ENCODE measurements at places on chromosomes 11 and 22.
A peak's percentile ranks its signal among the peaks of the same experiment; 100 is the strongest.

- DNase-seq: no peak
Measured at GRCh38 chr11:9470765-9471164, 10.0 kb downstream of the ZNF143 start.

DNA sequence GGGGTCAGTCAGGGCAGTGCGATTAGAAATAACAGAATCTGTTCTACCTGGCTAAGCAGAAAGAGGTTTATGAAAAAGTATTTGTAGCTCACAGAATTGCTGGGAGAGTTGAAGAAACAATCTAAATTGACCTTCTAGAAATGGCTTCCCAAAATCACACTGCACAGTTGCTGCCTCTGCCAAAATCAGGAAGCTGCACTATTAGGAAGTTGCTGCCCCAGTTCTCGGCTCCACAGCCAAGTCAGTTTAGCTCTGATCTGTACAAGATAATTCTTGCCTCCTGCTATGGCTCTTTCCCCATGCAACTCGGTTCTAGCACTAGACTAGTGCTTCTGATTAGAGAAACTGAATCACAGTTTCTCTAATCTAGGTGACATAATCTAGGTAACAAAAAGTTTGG, 16.0 kb upstream of the CCDC90B start:
- DNase-seq: no peak

- DNase-seq: no peak
Measured at GRCh38 chr11:390175-390574, 3.8 kb upstream of the PKP3 start.

DNA sequence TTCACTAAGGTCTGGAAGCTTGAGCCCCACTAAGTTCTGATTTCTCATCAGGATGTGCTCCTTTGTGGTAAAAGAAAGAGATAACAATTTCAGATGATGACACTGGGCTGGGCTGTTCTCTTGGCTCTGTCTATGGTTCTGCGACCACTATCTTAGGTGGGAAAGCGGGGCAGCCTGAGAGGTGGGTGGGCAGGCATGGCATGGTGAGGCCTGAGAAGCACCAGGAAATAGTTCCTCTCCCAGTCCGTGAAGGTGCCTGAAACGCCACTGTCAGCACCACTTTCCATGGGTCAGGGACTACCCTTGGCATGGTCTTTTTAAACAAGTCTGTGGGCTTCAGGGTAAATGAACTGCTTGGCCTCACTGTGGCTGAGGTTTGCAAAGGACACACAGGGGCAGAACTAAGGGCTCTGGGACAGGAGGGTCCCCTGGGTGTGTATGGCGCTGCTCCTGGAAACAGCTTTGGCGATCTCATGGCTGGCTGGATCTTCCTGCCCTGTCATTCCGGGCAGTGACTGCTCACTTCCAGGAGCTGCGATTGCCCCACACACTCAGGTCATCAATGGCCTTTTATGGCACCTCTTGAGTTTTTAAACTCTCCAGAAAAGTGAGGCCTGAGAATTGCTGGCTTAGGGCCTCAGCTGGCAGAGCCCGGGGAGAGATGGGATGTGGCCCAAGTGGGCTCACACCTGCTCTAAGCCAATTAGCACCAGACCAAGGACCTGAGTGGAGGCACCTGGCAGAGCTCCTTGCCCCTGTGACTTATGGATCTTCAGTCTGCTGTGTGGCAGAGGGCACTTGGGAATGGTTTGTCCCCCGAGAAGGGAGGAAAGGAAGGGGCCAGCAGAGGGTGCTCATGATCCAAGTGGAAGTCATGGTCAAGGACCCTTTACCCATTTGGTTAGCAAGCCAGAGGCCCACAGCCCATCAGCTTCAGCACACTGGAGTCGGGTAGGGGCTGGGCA, 55.6 kb upstream of the LYVE1 start:
- no peak for DNase-seq

DNA sequence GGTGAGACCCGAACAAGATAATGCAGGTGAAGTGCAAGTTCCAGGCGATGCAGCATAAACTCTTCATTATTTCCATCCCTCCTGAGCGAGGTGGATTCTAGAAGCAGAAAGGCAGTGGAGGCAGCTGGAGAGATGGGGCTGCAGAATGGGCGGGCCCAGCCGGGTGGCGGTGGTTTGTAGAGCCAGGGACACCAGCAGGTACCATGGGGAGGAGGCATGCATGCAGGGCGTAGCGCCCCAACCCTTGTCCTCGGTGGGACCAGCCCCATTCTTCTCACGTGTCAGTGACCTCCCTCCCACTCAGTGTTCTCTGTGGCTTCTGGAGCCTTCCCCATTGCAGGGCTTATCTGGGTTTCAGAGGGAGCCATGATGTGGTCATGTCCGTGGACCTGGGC, 38.0 kb downstream of the MPPED1 start:
- DNase-seq: no peak

DNA sequence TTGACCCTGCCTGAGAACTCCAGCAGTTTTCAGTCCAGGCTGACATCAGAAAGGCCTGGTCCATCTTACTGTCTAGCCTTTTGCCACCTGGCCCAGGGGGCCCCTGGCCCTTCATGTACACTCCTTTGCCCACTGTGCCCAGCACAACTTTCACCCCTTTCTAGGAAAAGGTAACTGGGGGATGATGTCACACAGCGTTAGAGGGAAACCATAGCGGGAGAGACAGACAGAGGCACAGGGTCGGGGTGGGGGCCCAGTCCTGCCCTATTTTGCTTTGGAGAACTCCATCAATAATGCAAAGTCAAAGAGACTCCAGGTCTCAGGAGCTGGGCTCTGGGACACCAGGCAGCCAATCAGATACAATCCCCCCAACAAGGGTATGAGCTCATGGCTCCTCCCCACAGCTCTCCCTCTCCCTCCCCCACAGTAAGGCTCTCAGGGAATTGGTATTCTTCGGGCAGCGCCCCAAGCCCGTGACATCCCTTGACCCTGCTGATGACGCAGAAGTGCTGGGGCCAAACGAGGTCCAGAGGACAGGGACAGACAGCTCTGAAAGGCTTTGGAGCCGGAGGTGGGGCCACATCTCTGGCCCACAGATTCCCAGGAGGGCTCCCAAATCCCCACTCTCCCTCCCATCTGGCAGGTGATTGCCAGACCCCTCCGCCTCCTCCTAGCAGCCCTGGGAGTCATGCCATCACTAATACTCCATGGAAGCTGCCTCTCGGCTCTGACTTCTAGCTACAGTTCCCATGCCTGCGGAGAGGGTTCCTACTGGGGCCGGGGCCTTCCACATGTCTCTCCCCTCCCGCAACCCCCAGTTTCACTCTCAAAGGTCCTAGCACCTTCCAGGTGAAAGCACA, 5.9 kb downstream of the USP2 start:
- DNase-seq: no peak

GRCh38 chr11:14751975-14752407, 108.4 kb downstream of the PDE3B start:
- DNase-seq: no peak

GRCh38 chr11:18776324-18776723, 15.3 kb downstream of the PTPN5 start:
- no peak for DNase-seq

DNA sequence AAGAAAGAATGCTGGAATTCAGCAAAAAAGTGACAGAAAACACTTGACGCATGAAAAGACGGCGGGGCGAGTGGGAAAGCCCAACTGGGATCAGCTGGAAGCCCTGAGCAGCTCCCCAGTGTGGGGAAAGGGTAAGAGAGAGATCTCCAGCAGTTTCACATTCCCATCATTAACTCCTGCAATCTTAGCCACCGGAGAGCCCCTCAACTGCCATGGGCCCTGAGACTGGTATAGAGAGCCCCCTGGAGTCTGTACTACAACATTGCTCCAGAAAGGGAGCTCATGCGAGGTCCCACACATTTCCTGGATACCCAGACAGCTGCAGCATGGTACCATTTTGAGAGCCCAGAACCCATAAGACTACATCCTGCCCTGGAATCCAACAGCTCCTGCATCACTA, 31.1 kb downstream of the MRGPRX4 start:
- DNase-seq: no peak

GRCh38 chr11:75238595-75239440, 1.8 kb upstream of the TPBGL start:
- no peak for DNase-seq

GRCh38 chr11:70158201-70158600, 44.9 kb upstream of the FADD start:
- no peak for DNase-seq

GRCh38 chr11:66418168-66418985, 2.5 kb upstream of the NPAS4 start:
- peak; percentile 50 for DNase-seq

GRCh38 chr11:61589961-61590360, 9.1 kb upstream of the SYT7 start:
- no peak for DNase-seq
